ENCODE measurements at places on chromosomes 2 and 18. TPM values are rescaled to one million over a fixed set of nuclear protein-coding genes. Genes with fewer than 3 reads are reported as not detected.

GRCh38 chr2:110934948-110935347, 185.8 kb upstream of the BCL2L11 start:
- H3K4me1 ChIP-seq, result no peaks in the 10 kb centered on the region
- H3K36me3 ChIP-seq, result no peaks in the 10 kb centered on the region
- DNase-seq, result no peak
- H3K27ac ChIP-seq, result no peak overlapping the region
- no peak overlapping the region for H3K4me3 ChIP-seq

GRCh38 chr2:159066541-159067156, 98.2 kb downstream of the TANC1 start:
- H3K36me3 ChIP-seq, result no peaks in the 10 kb centered on the region
- no peak overlapping the region for H3K27ac ChIP-seq
- H3K27me3 ChIP-seq, result no peaks in the 10 kb centered on the region
- H3K4me1 ChIP-seq, result no peaks in the 10 kb centered on the region
- no peak overlapping the region for H3K4me3 ChIP-seq
- DNase-seq, result no peak

- peaks cover 5% of the 10 kb centered on the region for H3K27me3 ChIP-seq
- no peak for DNase-seq
- no peaks in the 10 kb centered on the region for H3K4me1 ChIP-seq
- H3K4me3 ChIP-seq, result no peak overlapping the region
These were observed 17.0 kb upstream of the ADCYAP1 start for GRCh38 chr18:887716-888115.

DNA sequence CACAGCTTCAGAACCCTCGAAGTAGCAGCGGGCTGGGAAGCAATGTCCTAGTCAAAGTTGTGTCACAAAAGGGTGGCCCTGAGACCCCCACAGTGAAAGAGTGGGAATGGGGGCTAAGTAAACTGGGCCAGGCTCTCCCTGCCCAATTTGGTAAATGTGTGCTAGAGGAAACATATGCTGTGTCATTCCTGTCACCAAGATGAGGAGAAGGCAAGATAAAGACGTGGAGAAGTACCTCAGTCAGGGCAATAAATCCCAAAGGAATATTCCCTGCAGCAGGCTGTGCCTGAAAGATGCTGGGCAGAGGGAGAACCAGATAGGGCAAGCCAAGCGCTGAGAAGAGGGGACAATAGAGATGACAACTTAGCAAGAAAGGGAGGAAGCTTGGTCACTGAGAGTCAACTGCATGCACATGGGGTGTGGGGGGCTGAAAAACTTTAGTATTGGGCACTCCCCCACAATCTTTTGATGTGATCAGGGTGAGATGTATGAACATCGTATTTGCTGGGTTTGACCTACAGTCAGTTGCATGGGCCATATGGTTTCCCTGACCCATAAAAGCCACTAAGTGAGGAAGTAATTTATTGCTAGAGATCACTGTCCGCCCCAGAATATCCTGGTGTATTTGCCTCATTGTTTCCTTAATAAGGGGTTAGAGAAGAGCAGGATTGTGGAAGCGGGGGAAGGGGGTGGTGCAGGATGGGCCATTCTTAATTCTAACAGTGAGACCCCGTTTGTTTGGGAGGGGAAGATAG, 49.9 kb upstream of the CXCR4 start:
- H3K27me3 ChIP-seq, result no peaks in the 10 kb centered on the region
- H3K36me3 ChIP-seq, result no peaks in the 10 kb centered on the region
- no peak overlapping the region for H3K4me3 ChIP-seq
- no peak overlapping the region for H3K27ac ChIP-seq

PSD4 gene
- 170 TPM for total RNA-seq

LYG2 gene
- not detected for total RNA-seq
